ENCODE measurements at places on chromosomes 1 and 21.

DNA sequence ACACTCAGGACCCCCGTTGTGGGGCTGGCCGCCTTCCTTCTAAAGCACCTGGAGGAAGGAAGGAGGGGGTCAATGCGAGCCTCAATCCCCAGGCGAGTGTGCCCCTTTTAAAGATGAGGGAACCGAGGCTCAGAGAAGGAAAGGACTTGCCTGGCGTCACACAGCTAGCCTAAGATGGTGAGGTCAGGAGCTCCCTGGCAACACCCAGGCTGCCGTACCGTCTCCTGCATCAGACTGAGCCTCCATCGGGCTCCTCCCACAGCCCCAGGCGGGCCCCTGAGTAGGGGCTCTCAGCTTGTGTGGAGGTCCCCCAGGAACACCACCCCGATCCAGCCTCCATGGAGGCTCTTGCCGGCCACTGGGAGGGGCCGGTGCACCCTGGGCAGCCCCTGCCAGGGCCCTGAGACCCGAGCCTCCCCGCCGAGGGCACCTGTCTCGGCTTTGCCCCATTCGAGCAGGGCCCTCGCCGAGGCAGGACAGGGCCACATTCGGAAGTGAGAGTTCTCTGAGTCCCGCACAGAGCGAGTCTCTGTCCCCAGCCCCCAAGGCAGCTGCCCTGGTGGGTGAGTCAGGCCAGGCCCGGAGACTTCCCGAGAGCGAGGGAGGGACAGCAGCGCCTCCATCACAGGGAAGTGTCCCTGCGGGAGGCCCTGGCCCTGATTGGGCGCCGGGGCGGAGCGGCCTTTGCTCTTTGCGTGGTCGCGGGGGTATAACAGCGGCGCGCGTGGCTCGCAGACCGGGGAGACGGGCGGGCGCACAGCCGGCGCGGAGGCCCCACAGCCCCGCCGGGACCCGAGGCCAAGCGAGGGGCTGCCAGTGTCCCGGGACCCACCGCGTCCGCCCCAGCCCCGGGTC lies at the start of gene AIRE:
TSS of gene AIRE (plus strand) at position 739 of the 855 bp plus-strand sequence. CDS start 131 bp downstream, outside the sequence.
- DNase-seq, result no peak

DNA sequence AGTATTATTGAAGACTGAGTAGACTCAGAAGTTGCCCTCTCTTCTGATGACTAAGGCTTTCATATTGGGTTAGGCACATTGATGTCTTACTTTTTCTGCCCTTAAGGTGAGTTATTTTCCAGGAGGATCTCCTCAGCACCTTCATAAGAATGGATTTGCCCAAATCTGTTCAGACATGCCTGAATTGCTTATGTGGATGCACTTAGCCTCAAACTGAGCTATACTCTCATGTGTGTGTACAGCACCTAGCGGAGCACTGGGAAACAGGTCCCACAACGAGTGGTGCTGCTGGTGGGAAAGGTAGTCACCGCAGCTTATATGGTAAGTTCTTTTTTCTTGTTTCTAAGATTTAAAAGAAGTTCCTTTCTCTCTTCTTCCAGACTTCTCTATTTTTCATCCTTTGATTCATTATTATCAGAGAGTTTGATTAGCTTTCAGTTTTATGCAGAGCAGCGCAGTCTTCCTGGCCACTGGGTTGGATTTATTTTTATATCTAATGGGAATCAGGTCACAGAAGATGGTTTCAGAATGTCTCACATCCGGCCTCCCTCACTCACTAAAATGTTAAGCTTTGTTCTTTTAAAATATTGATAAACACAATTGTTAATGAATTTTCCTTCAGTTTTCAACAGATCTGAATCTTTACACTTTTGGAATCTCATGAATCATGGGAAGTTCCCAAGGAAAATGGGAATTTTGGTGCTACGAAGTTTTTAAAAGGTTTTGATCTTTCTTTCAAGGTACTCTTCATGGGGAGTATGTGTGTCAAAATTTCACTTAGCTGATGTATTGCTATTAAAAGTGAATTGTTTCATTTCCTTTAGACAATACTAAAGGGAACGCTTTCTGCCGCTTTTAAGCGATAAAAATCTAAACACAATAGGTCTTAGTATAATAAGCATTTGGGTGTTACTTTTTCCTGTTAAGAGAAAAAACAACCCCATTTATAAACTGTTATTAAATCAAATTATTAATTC lies 58.5 kb downstream of the EXTL2 start:
- no peak for DNase-seq

DNA sequence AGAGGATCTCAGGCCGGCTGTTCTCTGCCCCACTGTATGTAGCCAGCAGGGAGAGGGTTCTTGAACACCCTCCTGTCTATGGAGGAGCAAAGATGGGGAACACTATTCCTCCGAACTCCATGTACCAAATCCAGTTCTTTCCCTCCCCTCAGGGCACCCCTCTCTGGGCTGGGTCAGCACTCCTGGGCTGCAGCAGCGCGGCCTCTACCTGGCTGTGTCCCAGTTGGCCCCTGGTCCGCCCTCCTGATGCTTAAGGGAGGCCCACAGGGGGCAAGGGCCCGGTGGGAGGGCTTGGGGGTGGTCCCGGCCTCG lies 471 bp upstream of the ADPRS start:
- no peak for DNase-seq

- DNase-seq, result no peak
Measured at GRCh38 chr1:203284411-203285123, 20.8 kb upstream of the BTG2 start.

GRCh38 chr1:180231936-180232335 lies 1.9 kb downstream of the LHX4 start:
- DNase-seq, result no peak

DNA sequence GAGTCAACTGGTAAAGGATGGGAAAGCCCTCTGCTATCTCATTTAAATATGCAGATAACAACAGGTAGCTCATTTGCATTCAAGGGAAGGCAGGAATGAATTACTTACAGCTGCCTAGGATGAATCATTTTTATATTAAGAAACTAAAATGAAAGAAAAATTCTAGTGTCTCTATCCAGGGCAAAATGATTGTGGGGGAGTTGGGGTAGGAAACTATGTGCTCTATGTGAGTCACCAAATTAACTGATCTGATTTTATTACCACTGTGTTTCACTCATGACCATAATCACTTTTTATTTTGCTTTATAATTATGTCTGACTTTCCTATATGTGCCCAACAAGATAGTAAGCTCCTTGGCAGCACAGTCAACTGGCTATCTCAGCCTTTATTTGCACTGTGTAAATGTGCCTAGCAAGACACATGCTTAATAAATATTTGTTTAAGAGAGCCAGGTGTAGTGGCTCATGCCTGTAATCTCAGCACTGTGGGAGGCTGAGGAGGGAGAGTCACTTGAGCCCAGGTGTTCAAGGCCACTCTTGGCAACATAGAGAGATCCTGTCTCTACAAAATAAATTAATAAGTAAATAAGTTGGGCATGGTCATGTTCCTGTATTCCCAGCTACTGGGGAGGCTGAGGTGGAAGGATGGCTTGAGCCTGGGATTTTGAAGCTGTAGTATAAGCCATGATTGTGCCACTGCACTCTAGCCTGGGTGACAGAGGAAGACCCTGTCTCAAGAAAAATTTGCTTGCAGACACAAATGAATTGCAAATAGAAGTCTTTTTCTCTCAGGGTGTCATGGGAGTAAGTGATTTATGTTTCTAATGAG lies 84.1 kb downstream of the SPAG17 start:
- no peak for DNase-seq

GRCh38 chr1:24904731-24905354 lies 25.2 kb downstream of the RUNX3 start:
- DNase-seq, result no peak

- DNase-seq, result no peak
Measured at GRCh38 chr1:172408958-172409357, 11.5 kb upstream of the C1orf105 start.

DNA sequence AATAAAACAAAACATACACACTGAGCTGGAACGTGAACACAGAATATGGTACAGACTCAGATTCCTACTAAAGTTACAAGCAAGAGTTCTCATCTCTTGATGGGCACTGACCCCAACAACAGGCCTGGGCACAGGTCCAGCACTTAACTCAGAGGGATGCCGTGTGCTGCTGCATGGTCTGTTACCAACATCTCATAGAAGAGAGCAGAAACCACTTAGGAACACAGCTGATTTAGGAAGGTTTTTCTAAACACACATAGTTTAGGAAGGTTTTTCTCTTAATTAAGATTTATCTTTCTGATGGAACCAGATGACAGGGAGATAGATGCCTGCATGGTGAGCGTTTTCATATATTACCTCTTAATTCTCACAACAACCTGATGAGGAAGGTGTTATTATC lies 1.5 kb downstream of the GCLM start:
- no peak for DNase-seq

GRCh38 chr21:45724345-45724961 lies 80.9 kb downstream of the PCBP3 start:
- no peak for DNase-seq

DNA sequence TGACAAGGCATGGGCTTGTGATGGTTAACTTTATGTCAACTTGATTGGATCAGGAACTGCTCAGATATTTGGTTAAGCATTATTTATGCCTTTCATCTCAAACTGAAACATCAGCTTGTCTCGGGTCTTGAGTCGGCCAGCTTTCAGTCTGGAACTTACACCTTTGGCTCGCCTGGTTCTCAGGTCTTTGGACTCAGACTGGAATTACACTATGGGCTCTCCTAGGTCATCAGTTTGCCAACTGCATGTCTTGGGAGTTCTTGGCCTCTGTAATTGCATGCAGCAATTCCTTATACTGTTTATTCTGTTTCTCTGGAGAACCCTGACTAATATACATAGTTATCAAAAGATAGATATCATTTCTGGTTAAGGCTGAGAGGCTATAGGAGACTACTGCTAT lies 653.7 kb downstream of the ADGRL2 start:
- no peak for DNase-seq

DNA sequence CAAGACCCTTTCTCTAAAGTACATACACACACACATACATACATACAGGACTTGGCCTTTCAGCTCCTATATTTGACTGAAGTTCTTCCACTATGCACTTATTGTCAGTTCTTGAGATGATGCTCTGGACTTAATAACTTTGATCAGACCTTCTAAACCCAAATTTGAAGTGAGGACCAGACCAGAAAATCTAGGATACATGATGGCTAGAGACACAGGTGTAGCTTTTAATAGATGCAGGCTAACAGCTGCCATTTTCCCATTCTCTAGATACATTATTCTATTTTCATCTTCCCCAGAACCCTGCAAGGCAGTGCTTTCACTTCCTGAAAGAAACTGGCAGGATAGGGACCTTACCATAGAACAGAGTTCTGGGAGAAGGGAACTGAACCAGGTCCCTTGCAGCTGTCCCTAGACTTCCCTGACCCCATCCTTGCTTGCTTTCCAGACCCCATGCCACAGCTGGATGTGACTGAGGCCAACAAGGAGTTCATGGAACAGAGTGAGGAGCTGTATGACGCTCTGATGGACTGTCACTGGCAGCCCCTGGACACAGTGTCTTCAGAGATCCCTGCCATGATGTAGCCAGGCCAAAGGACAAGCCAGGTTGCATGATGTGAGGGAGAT lies 14.9 kb upstream of the RAB42 start:
- no peak for DNase-seq

Data from stimulated activated CD4-positive, alpha-beta T cell treated with anti-CD3 and anti-CD28 coated beads, Interleukin-15, amount 100 ng/mL, for 1 hour (primary cell).